ENCODE measurements at places on chromosomes 4 and X.

GRCh38 chr4:3582091-3582475, 49.9 kb upstream of the LRPAP1 start:
- no peak for DNase-seq

DNA sequence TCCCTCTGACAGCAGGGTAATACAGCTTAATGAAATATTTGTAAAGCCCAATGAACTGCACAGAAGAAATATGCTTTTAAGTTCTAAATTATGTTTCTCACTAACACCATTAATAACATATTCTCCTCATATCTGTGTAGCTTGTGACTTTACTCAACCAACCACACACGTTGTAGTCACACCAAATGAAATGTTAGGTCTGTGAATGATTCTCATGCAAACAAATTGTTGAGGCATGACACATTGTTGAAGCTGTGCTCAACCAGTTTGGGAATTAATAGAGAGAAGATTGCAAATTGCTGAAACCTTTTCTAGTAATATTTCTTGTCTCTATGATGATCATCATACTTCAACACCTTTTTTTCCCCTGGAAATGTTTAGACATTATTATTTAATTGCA, 645.9 kb downstream of the PCDH7 start:
- no peak for DNase-seq

DNA sequence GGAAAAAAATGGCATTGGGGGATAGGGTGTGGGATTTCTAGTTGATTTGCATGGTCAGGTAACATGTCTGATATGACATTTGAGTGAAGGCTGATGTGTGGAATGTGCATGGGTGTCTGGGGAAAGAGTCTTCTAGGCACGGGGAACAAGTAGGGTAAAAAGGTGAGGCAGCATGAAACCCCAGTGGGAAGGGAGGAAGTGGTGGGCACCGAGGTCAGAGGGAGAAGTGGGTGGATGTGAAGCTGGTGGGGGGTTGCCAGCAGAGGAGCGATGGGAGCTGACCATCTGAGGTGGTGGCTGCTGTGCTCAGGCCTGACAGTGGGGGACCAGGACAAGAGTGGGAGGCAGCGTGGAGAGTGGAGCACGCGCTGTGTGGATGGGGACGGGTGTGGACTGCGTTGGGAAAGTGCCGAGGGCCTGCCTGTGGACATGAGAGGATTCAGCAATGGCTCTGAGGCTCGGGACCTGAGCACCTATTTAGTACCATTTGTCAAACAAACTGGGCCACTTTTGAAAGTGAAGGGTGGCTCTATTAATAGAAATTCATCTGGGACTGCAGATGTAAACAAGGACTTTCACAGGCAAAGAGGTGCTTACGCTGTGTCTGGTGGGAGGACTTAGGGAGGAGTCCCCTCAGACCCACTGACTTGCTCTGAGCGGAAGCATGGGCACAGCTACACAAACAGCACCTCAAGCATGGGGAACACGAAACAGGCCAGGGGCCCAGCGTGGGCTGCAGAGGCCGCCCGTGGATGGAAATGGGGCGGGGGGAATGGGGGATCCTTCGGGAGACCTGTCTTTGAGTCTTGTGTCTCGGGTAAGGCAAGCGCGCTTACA, 16.7 kb upstream of the S100P start:
- DNase-seq: no peak

- no peak for DNase-seq
Measured at GRCh38 chrX:6856471-6856870, 291.0 kb upstream of the STS start.

GRCh38 chr4:6177587-6178197, 22.7 kb downstream of the JAKMIP1 start:
- no peak for DNase-seq

DNA sequence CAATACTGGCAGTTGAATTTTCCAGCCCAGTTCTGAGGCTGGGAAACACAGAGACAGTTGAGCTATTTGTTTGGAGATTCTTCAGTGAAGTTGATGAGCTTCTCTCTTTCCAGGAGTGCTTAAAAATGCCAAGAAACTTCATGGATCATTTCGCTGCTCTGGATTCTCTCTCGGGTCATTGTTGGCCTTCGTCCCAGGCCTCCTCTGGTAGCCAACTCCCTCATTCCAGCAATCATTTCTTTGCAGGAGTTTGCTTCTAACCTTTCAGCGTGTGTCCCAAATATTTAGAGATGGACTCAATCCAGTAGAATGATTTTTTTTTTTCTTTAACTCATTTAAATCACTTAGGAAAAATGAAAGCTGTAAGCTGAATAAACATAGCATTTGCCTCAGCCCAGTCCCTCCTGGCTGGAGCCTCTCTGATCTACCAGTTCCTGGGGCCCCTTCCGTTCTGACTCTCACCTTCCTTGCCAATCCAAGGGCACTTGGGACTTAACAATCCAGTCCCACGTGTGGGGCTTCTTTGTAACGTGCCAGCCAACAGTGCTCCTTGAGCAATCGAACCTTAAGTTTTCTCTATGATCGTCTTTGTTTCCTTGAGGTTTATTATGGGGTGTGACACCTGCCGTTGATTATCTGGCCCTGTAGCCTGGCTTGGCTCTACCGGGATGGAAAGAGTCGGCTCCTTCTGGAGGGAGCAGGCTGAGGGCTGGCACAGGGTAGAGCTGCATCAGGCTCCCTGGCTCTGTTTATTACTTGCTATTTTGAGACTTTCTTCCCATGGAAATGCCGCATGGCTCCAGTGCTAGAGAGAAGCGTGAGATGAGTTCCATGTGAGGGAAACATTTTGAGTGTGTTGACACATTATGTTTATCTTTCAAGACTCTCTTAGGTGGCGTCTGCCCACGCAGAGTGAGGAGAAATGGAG, 80.4 kb upstream of the GPC4 start:
- DNase-seq: no peak

DNA sequence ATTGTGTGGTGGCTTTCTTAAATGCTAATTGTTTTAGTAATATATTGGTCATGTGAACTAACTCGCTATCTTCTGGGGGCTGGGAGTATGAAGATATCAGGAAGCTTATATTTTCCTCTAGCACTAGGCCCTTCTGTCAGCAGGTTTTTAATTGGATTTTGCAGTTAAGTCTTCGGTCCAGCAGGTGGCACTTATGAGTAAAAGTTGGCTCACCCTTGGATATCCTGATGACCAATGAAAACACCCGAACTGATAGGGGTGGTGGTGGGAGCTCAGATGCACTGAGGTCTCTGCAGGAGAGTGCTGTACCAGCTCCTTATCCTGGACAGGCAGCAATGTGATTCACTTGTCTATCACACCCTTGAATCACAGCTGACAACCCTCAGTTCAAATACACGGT, 1365.8 kb upstream of the DIAPH2 start:
- no peak for DNase-seq

GRCh38 chr4:138560448-138560847, 318.3 kb upstream of the SLC7A11 start:
- no peak for DNase-seq

DNA sequence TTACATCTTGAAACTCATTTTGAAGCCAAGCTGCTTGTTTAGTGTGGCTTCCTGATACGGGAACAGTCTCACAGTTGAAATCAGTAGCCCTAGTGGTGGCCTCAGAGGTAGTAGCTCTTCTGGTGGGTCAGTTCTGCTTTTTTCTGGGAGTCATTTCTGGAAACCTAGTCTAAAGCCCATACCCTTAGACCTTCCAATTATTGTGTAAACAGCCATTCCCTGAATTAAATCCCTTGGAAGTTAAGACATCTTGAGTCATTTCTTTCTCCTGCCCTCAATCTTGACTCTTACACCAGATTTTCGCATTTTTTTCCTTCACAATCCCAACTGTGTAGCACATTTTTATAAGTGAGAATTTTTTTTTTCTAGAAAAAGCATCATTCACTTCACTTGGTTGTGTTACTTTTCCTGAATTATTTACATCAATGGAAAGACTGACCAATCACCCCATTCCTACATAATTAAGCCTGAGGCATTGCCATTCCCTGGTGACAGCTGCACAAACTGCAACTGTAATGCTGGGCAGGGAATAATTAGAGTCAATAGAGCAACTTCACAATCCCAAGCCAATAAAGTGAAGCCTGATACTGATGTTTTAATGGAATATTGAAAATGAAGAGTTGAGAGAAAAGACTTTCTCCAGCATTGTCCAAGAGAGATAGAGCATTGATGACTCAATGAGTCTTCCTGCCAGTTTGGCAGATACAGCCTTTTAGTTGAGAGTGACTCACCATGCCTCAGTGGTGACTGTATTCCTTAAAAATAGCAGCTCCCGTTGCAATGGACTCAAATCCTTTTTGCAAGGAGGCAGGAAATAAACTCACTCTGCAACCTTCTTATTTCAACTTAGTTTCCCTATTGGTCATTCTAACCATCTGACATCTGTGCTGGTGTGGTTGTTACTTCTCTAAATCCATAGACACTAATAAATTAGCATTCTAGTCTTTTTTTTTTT, 13.0 kb upstream of the SEPSECS start:
- DNase-seq: no peak

DNA sequence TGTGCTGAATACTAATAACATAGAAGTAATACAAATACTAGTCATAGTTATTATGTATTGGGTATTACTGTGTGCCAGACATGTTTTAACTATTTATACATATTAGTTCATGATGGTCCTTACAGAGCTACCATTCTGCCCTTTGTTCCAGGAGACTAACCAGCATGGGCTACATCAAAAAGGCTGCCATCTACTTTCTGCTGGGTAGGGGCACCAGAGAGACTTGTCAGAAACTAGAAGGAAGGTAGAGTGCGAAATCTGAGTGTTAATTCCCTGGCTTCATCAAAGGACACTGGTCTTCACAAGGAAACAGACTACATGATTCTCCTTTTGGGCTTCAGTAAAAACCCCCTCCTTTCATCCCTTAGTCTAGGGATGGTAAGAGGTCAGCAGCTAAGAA, 347.8 kb downstream of the GBA3 start:
- DNase-seq: no peak

DNA sequence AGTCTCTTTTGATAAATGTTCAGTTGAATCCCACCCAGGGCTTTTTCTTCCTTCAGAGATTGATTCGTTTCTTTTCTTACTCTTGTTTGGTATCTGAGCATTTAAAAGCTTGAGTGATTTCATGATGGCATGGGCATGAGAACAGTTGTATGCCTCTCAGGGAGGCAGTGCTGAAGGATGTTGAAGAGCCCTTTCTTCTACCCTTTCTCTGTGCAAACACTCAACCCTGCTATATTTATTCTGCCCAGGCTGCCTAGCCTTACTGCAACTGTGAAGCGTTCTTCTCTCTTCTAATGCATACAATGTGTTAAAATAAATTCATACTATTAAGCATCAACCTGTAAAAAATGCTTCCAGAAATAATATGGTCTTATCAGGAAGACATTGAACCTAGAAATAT, 367.6 kb upstream of the LCORL start:
- no peak for DNase-seq

DNA sequence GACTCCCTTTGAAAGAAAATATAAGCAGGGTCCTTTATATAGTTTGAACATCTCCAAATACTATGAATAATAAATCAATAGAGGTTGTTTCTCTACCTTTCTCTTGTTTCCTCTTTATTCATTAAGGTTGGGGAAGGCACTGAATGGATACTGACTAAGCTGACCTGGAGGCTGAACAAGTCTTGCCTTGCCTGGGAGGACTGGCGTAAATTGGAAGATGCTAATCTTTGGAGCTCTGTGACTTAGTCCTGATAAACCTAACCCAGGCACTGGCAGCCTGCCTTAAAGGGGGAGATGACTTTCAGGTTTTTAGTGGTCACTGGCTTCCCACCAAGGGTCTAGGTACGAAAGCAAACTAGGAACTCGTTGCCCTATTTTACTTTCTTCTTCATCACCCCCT, 10.5 kb downstream of the CCDC160 start:
- no peak for DNase-seq

- DNase-seq: no peak
Measured at GRCh38 chr4:137626942-137627738, 94.8 kb upstream of the PCDH18 start.

DNA sequence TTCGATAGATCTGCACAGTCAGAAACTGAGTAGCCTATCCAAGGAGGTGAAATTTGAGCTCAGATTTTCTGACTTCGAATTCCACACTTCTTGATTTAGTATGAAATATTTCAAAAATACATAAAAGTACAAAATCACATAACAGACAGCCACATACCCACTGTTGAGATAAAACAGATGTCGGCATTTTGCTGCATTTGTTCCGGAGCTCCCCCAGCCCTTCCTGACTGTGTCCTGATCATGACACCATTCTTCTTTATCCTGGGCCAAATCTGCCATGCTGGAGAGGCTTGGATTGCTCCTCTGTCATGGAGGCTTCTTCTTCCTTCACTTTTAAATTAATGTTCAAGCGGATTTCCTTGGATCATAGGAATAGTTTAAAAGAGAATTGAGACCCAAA, 124.2 kb upstream of the RBPJ start:
- no peak for DNase-seq

- no peak for DNase-seq
Measured at GRCh38 chrX:13693341-13693961, 4.5 kb downstream of the RAB9A start.

- DNase-seq: no peak
Measured at GRCh38 chrX:55867181-55867651, 149.7 kb downstream of the RRAGB start.

DNA sequence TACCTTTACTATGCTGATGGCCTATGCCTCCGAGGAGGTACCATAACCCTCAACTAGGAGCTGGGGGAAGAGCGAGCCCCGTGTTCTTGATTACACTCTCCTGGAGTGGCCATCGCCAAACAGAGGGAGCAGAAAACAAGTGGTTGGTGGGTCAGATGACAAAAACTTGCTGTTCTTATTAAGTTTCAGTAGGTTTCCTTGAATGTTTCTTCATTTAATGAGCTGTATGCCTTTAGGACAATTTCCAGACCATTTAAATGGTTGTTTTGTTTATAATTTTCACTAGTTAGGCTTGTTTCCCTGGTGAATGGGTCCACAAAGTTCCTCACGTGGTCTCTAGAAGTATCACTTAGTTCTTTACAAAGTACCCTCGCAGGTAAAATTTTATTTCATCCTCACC, 4.7 kb downstream of the PYURF start:
- no peak for DNase-seq

- peak; percentile 6 for DNase-seq
Measured at GRCh38 chrX:64894454-64895038, 81.7 kb downstream of the ZC4H2 start.

DNA sequence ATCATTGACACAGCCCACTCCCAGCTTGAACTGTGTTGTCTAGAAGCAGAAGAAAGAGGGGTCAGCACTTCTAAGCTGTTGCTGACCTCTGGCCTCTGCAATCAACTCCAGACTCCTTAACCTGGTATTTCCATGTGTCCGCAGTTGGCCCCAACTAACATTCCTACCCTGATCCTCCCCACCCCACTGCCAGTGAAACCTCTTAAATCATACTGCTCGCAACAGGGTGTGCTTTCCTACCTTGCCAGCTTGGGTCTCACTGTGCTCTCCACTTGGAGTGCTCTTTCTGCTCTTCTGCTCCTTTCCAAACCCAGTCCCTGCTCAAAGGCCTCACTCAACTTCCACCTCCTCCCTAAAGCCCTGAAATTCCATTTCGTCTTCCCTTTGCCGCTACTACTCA, 52.3 kb upstream of the RPS6KA3 start:
- no peak for DNase-seq

- no peak for DNase-seq
Measured at GRCh38 chr4:122764821-122765215, 32.3 kb downstream of the BBS12 start.

GRCh38 chrX:154018518-154019060, 1.1 kb downstream of the IRAK1 start:
- DNase-seq: no peak

GRCh38 chrX:69988955-69989394, 60.8 kb downstream of the AWAT2 start:
- DNase-seq: no peak

GRCh38 chr4:185093603-185094002, 49.5 kb upstream of the SLC25A4 start:
- no peak for DNase-seq

- DNase-seq: no peak
Measured at GRCh38 chr4:167613381-167613780, 379.1 kb upstream of the SPOCK3 start.

GRCh38 chrX:13151828-13152517, 107.6 kb upstream of the FAM9C start:
- peak; percentile 5 for DNase-seq

Data from activated T-helper 1 cell treated with Interleukin-2 at 50 U/mL for 16 hours (primary cell).